ENCODE measurements at places on chromosomes 1 and 21. TPM values are rescaled to one million over a fixed set of nuclear protein-coding genes. Genes with fewer than 3 reads are reported as not detected.

The TRNP1 gene
- total RNA-seq = 0.16 TPM

The TRIM46 gene
- 5.8 TPM for total RNA-seq

The CDC42SE1 gene
- 92.8 TPM for total RNA-seq

The CREG1 gene
- total RNA-seq = 9.7 TPM

The ATP1A2 gene
- not detected for total RNA-seq

The ARHGAP30 gene
- 175 TPM for total RNA-seq

The SERTAD4 gene
- total RNA-seq = not detected

Data from activated CD8-positive, alpha-beta T cell treated with anti-CD3 and anti-CD28 coated beads for 36 hours (primary cell).